ENCODE measurements at places on chromosomes 16 and 17.

GRCh38 chr16:88767546-88768070, 17.4 kb downstream of the PIEZO1 start:
- no peak for DNase-seq

DNA sequence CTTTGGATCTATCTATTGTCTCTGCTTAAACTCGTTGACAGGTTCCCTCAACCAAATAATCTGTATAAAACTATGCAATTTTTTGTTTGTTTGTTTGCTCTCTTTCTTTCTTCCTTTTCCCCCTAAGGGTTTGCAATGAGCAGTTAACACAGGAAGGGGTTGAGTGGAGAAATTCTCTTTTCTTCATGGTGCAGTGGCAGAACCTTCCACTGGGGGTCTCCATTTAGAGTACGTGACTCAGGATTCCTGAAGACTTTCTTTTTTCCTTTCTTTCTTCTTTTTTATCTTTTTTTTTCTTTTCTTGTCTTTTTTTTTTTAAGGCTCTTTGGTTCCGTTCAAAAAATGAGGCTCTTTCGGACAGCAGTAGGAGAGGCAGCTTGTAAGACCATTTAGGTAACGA, 19.5 kb upstream of the RBFOX1 start:
- no peak for DNase-seq

DNA sequence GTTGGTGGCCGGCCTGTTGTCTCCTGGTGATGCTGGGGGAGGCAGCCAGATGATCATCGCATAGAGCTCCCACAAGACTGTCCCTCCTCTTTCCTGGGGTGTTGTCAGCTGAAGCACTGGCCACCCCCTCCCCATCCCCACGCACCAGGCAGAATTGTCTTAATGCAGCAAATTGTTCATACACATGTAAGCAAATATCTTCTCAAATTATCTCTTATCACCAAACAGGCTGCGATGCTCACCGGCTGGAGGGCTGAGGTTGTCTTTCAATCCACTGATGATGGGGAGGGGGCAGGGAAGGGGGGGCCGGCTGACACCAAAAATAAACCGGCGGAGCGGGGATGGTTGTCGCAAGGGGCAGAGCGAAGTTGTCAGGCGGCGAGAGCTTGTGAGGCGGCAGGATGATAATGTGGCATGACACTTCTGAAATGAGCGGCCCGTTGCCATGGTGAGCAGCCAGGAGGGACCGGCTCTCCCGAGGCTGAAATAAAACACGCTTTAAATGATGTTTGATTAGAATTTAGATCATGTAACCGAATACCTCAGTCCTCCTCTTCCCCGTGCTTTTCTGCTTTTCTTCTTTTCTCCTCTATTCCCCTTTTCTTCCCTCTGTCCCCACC, 59.8 kb downstream of the MRM1 start:
- no peak for DNase-seq

- DNase-seq = no peak
Measured at GRCh38 chr17:15966879-15967248, 21.9 kb downstream of the ADORA2B start.

GRCh38 chr16:13875614-13876284, 44.2 kb upstream of the ERCC4 start:
- DNase-seq = no peak

GRCh38 chr17:77304746-77305473, 164.1 kb downstream of the SEC14L1 start:
- no peak for DNase-seq

GRCh38 chr16:71796501-71797097, 12.0 kb downstream of the AP1G1 start:
- no peak for DNase-seq

GRCh38 chr16:1151424-1152122, 1.3 kb upstream of the CACNA1H start:
- no peak for DNase-seq

- DNase-seq = no peak
Measured at GRCh38 chr17:82070611-82071010, 5.0 kb upstream of the DUS1L start.

- DNase-seq = peak; percentile 25
Measured at GRCh38 chr17:34171245-34171818, 83.8 kb upstream of the CCL2 start.

GRCh38 chr17:64442541-64442971, 6.4 kb upstream of the MILR1 start:
- no peak for DNase-seq

DNA sequence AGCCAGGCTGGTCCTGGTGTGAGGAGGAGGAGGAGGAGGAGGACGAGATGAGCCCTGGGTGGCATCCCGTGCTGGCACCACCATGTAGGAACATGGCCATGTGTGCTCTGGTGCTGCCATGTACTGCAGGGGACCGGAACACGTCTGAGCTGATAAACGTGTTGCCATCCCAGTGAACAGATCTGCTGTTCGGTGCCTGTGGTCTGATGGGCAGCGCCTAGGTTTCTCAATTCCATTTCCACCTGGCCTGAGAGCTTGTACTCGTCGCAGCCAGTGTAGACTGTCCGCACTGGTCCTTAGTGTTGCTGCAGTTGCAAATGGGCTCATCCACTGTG, 28.4 kb upstream of the FOXK2 start:
- no peak for DNase-seq

- DNase-seq = no peak
Measured at GRCh38 chr17:56697190-56697589, 103.7 kb downstream of the NOG start.

GRCh38 chr16:11742093-11742535, 543 bp downstream of the TXNDC11 start:
- no peak for DNase-seq

- no peak for DNase-seq
Measured at GRCh38 chr17:10435096-10435495, 13.3 kb upstream of the MYH8 start.

DNA sequence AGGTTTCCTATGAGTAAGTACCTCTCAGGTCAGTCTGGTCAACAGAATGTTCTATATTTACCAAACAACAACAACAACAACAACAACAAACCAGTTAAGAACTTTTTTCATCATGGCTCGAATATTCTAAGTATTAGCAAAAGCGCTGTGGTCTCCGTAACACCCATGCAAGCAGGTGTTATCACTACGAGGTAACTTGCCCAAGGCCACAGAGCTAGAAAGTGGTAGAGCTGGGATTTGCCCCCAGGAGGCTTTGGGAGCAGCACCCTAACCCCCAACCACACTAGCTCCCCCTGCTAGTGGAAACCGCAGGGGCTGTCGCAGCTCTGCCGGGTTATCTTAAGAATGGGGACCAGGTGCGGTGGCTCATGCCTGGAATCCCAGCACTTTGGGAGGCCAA, 23.9 kb upstream of the C16orf74 start:
- DNase-seq = no peak

GRCh38 chr17:52383493-52384100, 225.1 kb upstream of the CA10 start:
- DNase-seq = peak; percentile 11

DNA sequence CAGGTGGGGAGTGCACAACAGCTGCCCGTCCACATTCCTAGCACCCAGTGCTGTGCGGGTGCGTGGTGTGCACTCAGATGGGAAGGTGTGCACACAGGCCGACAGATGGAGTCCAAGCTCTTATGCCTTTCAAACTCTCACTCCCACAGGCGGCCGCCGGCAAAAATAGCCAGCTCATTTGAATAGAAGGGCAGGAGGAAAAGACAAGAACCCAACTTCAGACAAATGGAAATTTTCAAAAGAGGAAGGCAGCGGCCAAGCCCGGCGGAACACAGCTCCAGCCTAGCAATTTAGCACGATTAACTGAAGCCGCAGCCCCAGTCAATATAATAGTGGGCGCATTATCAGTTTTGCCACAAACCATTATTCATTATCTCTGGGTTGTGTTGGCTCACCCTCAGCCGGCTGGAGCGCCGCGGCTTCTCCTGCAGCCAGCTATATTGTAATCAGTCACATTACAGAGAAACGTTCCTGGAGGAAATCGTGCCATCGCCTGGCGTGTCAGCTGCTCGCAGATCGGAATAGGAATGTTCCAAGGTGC, 103.9 kb upstream of the SEC14L1 start:
- peak; percentile 6 for DNase-seq

GRCh38 chr16:61814726-61815347, 221.4 kb downstream of the CDH8 start:
- DNase-seq = no peak

DNA sequence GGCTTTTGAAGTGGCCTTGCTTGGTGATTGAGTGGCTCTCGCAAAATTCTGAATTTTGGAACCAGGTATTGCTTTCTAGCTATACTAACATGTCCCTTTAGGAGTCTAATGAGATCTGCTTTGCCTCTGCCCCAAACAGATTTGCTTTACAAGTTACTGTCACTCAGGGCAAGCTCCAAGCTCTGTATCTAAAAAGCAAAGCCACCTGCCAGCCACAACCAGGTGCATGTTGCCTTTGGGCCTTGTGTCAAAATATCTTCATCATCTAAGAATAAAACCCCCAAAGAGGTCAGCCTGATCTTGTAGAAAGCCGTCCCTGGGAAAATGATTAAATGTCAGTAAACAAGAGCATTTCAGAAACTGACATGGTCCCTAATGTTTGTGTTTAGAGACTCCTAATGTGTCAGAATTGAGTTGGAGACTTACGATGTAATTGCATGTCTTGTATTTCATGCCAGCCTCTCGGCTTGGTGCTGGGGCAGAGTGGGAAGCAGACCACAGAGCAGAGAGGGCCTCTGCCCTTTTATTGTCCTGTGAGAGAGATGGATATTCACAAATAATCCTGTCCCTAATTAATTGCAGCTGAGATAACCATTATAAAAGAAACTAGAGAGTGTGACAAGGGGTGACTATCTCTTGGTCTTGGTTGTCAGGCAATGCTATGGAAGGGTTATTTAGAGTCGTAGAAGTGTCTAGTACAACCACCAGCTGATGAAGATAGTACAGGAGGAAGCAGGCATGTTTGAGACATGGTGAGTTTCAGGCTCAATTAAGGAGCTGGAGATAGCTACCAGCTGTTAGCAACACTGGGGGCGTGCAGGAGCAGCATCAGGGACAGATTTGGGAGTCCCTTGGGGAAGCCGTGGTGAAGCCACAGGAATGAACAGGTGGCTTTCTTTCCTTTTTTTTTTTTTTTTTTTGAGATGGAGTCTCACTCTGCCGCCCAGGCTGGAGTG, 90.7 kb downstream of the PITPNC1 start:
- no peak for DNase-seq

DNA sequence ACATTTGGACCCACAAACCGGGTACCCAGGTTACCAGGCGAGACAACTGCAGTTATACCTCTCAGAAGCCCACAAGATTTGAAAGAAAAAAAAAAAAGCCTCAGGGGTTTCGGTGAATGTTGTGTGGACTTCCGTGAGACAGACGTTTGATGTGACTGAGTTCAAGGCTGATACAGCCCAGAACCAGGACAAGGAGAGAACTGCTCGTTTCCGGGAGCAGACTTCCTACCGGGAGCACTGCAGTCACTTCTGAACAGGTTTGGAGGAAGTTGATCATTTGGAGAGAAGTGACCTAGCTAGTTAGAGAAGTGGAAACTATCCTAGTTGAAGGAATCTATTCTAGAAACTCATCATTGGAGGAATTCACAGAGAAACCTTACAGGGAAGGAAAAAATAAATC, 847 bp downstream of the CKLF start:
- no peak for DNase-seq

- DNase-seq = no peak
Measured at GRCh38 chr16:49277766-49278566, 3.7 kb downstream of the CBLN1 start.

DNA sequence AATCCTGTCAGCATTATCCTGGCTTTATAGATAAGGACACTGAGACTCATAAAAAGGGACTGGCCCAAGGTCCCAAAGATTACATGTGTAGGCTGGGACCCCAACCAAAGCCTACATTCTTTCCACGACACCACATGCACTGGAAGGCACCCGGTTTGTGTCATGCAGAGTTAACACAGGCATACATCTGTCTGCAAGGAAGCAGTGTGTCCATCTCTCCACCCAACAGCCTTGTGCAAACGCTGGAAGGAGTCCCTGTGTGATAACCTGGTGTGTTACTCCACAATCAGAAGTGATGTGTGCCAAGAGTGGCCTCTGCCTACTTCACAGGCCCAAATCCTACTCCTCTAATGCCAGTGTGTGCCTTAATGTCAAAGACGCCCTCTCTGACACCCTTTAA, 139.8 kb downstream of the PARN start:
- no peak for DNase-seq

GRCh38 chr16:79407005-79407404, 193.5 kb downstream of the MAF start:
- no peak for DNase-seq

DNA sequence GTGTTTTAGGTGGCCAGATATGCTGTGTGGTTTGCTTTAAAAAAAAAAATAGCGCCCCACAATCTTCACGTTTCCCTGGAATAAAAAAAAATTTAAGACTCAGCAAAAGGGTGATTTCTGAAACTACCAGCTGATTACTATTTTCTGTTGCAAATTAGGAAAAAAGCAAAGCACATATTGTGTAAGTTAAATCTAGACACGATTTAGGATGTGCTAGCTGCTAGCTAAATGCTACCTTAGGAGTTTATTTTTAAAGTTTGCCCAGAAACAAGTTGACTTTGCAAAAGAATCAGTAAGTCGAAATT, 944 bp upstream of the MARF1 start:
- DNase-seq = no peak
